Fibroblast of villous mesenchyme (primary cell): ENCODE measurements at places on chromosomes 2 and 18.

DNA sequence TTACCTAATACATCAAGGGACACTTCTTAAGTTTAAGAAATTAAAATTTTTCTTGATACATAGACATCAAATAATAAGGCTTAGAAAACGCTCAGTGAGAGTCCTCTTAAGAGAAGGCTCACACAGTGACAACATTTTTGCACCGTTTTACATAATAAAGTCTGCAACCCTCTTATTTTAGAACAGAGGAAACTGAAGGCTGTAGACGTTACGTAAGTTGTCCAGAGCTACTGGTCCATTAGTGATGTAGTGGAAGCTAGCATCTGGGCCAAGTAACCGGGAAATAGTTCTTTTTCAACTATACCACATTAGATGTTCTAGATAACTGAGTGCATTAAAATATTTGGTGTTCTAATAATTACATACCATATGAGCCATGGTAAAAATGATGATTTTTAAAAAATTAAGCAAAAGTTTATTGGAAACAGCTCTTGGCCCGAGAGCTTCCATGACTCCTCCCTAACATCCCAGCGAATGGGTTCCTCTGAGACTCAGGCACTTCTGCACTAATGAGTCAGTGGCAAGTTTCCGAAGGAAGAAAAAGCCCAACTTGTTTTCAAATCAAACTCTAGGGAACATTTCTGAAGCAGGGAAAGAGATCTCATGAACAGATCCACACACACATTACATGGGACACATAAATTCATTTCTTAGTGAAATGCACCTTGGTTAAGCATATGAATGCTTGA, 232.6 kb upstream of the PXDN start:
- no peak for DNase-seq

DNA sequence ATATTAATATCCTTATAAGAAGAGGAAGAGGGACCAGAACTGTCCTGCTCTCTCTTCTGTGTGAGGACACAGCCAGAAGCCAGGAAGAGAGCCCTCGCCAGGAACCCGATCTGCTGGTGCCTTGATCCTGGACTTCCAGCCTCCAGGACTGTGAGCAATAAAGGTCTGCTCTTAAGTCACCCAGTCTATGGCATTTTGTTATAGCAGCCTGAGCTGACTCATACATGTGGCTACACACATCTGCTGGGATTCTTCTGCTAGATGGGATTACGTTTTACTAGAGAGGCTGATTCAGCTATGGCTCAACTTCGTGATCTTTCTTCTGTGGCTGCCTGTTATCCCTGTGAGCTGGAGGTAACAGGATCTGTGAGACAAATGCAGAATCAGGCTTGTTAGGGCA, 29.6 kb downstream of the ARL4C start:
- DNase-seq = peak; percentile 31

DNA sequence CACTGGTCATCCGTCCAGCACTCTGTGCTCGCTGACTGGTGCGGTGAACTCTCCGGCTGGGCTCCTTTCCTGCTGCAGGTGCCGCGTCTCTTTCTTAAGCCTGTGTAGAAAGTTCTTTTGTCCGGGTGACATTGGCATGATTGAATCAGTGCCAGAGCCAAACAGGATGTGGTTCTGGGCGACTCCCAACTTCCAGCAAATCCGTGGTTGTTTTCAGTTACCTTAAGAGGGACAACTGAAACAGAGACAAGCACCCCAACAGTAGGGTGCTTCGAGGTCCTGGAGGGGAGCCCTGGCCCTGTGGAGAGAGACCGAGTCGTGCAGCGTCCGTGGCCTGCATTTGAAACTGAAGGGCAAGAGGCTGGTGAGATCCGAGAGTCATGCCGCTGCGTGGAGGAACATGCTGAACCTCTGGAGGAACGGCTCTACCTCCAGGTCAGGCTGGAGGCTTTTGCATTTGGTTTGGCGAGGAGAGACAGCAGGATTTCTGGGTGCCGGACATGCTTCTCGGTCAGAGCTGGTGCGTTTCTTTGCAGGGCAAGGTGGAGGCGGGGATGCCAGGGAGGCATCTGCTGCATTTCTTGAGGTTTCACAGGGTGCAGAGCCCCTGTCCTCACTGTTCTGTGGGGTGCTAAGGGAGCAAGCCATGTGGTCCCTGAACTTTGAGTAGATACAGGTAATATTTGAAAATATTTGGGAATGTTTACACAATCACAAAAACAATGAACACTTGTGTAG, 26.8 kb downstream of the SH3BP4 start:
- no peak for DNase-seq

DNA sequence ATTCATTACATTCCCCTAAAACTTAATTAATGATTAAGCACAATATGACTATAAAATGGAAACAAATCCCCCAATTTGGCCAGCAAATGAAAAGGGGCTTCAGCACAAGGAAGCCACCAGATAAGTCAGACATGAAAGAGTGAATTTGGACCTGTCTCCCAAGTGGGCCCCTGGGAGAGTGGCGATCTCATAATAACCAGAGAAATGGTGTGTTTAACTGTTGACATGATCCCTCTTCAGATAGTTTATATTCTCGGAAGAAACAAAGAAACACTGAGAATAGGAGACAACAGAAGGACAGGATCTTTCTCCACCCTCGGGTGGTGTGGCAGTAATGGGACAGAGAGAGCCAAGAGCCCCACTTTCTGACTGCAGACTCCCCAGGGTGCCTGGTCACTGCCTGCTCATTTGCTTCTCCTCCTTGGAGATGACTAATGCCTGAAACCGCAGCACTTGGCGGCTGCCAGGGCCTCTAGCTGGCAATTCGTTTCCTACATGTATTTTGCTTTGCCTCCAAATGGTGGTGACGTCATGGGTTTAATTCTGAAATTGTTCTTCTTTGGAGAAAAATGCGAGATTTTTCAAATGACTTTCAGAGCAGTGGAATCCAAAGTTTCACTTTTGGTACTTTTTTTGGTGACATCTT, 46.4 kb upstream of the SPP2 start:
- peak; percentile 56 for DNase-seq

- no peak for DNase-seq
Measured at GRCh38 chr2:111994042-111994441, 61.0 kb upstream of the TMEM87B start.

GRCh38 chr2:77807531-77808215, 285.5 kb upstream of the LRRTM4 start:
- DNase-seq = no peak

- peak; percentile 77 for DNase-seq
Measured at GRCh38 chr18:61572871-61573270, 239.6 kb downstream of the CDH20 start.

DNA sequence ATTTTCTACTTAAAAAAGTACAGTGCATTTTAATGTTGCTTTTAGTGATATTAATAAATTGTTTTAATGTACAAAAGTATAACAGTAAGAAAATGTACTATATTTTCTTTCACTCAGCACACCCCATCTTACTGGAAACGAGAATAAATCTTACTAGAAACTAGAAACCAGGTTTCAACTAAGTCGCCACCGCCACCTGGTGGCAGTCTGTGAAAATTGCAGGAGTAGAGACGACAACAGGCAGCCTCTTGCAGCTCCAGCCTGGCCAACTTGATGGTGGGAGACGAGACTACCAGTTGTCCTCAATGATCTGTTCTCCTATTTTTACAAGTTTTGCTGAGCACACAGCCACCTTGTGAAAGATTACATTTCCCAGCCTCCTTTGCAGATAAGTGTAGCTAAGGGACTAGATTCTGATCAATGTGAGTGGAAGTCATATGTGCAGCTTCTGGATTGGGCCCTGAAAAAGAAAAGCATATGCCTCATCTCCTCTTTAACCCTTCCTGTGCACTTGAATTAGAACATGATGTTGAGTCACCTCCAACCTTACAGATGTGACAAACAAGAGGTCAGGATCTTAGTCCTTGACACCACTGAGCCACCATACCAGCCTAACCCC, 8.7 kb downstream of the OTOF start:
- DNase-seq = peak; percentile 59

DNA sequence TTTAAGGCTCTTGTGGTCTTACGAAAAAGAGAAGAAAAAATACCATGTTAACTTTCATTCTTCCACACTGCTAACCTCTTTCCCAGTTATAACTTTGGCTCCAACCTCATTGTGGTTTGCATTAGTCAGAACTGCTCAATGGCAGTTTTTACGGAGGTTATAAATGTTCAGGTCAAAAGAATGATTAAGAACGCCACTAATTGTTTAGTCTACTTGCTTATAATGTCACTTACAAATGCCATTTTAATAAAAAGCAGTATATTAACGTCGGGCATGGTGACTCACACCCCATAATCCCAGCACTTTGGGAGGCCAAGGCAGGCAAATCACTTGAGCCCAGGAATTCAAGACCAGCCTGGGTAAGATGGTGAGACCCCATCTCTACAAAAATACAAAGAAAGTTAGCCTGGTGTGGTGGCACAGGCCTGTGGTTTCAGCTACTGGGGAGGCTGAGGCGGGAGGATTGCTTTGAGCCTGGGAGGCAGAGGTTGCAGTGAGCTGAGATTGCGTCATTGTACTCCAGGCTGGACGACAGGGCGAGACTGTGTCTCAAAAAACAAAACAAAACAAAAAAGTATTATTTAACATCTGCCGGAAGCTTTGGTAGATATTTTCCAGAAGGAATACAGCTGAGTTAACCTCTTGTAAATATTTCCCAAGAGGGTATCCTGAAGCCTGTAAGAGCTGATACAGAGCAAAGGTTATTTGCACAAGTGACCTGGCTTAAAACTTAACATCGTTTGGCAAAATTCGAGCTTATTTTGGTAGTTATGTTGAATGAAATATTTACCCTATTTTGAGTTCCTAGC, 5.1 kb downstream of the AGPS start:
- peak; percentile 93 for DNase-seq

DNA sequence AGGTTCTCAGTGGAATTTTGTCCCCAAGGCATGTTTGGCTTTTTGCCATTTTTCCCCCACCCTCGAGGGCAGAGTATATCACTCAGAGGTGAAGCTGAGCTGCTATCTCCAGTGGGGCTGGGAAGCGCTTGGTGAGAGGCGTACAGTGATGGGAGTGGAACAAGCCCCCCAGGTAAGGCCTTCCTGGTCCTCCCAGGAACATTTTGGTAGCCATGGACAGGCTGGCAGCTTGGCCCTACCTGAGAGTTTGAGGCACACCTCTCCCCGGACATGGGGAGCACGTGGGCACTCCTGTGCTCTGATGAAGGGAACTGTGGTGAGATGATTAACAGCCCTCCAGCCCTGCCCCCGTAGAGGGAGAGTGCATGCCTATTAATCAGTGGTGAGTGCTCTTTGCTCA, 99.3 kb downstream of the C1QL2 start:
- no peak for DNase-seq

- DNase-seq = no peak
Measured at GRCh38 chr18:11004951-11005350, 144.4 kb downstream of the PIEZO2 start.

DNA sequence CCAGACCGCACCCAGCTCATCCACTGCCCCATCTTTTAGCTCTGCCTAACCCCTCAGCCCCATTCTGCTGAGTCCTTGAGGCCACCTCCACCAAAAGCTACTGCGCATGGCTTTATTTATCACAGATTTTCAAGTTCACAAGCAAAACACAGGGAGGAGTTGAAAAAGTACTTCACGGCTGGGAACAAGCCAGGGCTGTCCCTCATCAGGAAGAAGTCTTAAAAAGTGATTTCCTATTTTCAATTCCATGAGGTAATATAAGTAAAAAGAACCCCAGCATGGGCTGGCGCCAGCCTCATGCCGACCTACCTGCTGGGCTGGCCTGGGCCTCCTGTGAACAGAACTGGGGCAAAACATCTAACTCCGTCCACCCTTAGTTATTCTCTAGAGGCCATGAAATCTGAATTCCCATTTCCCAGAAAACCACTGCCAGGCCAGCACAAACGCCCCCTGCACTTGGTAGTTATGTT, 69.0 kb downstream of the POLR1A start:
- no peak for DNase-seq

DNA sequence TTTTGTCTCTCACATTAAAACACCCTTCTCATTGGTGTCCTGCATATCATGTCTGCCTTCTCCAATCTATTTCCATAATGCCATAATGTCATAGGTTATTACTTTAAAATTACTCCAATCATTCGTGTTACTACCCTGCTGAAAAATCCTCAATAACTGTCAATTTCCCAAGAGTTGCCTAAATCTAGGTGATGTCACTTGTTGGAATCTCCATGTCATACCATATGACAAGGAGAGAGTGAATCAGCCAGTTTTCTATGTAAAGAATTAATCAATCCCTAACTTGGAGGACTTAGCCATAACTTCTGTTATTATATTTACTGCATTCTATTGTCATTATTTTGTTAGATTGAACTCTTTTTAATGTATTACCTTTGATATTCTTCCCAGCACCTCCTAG, 62.5 kb downstream of the PHLPP1 start:
- no peak for DNase-seq

GRCh38 chr2:120454654-120455385, 108.9 kb downstream of the INHBB start:
- DNase-seq = no peak

GRCh38 chr18:62412231-62412979, 87.3 kb downstream of the TNFRSF11A start:
- DNase-seq = no peak

- DNase-seq = peak; percentile 47
Measured at GRCh38 chr2:187422282-187422681, 25.8 kb downstream of the CALCRL start.

- DNase-seq = no peak
Measured at GRCh38 chr2:9837451-9837850, 5.8 kb upstream of the TAF1B start.

DNA sequence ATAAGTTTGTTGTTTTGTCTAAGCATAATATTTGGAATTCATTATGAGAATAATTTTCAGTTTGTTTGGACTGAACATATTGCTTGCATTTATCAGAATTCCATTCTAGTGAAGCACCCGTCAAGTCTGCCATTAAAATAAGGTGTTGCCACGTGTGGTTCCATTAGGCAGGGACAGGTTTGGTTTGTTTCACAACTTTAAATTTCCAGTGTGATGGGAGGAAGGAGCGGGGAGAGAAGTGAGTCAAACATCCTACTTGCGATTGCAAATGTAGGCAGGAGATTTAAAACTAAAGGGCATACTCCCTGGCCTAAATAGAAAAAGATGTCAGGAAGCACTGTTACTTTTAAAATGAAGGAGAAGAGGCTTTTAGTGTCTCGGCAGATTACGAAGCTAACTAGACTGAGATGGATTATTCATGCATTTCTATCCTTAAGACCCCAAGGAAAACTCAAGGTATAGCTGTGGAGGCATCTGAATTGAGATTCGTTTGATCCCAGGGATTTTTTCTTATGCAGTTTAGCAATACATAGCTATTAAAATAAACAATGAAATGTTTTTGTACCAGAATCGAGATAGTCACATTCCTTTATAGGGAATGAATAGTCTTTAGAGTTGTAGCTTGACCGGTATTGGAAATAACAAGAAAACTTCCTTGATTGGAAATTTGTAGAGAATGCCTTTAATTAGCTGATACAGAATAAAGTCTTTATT, 19.8 kb downstream of the GRHL1 start:
- peak; percentile 51 for DNase-seq

GRCh38 chr2:43102366-43103092, 123.9 kb downstream of the ZFP36L2 start:
- peak; percentile 59 for DNase-seq

DNA sequence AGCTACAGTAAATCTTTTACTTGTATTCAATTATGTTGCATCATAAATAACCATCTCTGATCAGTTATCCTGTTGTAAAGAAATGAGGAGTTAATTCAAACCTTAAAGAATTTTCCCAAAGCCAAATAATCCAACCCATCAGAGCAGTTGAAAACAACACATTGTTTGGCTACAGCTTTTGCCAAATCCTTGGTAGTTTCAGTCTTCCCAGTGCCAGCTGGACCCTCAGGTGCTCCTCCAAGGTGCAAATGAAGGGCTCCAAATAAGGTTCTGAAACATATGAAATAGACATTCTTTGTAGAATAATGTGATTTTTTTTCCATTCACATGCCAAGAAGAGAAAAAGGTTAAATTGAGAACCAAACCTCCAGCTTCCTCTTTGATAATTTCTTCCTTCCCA, 158.7 kb downstream of the DNAH7 start:
- DNase-seq = no peak
